ENCODE measurements at places on chromosomes 3 and 15.

DNA sequence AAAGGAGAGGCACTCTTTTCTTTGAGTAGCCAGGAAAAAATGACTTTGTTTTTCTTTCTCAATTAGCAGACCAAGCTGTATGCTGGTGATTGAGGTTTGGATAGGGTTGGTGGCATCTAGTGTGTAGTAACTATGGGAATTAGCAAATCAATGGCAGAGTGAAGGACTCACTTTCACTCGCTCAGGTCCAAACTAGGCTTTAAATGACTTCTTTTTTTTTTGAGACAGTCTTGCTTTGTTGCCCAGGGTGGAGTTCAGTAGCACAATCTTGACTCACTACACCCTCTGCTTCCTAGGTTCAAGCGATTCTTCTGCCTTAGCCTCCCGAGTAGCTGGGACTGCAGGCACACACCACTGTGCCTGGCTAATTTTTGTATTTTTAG lies 35.9 kb downstream of the PRKCI start:
- no peak for DNase-seq

- DNase-seq, result no peak
Observed at GRCh38 chr3:16456784-16457415, 56.6 kb downstream of the RFTN1 start.

DNA sequence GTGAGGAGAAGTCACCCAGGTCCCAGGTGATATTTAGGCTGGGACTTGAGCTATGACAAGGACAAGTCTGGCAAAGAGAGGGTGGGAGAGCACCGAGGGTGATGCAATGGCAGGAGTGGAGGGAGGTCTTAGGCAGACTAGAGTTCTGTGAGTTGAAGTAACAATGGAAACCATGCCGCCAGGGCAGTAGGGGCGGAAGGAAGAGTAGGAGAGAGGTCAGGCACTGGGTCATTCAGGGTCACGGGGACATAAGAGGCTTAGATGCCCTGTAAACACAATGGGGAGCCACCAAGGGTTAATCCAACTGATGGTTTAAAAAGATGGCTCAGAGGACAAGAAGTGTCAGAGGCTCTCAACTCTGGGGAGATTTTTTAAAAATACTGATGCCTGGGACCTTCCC lies 199.7 kb upstream of the LRTM1 start:
- no peak for DNase-seq

DNA sequence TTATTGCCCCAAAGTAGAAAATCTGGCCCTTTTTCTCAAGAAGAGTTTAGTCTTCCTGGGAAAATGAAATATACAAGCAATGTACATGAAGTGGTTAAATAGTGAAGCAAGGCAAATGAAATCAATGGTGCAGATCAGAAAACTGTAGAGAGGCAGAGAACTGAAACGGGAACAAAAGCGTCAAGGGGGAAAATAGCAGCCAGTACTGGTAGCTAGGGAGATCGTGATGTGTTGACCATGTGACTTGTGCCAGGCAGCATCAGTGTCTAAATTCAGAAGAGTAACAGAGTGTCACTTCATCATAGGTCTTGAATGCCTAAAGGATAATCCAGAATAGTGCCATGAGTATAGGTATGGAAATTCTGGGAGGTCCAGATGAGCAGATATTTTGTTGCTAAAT lies 163.1 kb downstream of the CHL1 start:
- no peak for DNase-seq

DNA sequence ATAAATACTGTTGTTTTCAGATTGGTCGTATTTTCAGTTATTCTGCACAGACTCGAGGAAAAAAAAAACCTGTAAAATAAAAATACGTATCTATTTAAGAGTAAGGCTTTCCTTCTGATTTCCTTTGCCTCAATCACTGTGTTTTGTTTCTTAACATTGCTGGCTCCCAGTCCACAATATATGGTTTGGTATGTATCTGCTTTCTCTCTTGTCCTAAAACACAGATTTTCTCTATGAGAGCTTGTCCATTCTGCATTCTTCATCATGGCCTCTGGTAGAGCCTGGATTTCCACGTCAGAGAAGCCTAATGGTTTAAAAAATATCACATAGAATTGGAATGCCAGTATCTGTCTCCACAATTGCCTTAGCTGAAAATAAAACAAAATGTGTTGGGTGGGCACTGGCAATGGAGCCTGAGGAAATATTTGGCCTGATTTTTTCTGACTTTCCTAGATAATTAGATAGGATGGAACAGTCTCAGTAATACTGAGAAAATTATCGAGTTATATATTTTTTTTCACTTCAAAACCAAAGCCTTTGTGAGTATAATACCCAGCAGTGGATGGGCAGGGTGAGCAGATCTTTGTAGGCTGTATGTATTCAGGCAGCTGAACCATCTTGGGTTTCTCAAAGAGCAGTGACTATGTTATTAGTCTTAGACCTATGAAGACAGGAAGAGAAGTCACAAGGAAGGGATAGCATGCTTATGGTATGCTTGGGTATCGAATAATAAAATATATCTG lies 1.9 kb downstream of the CD200 start:
- no peak for DNase-seq

DNA sequence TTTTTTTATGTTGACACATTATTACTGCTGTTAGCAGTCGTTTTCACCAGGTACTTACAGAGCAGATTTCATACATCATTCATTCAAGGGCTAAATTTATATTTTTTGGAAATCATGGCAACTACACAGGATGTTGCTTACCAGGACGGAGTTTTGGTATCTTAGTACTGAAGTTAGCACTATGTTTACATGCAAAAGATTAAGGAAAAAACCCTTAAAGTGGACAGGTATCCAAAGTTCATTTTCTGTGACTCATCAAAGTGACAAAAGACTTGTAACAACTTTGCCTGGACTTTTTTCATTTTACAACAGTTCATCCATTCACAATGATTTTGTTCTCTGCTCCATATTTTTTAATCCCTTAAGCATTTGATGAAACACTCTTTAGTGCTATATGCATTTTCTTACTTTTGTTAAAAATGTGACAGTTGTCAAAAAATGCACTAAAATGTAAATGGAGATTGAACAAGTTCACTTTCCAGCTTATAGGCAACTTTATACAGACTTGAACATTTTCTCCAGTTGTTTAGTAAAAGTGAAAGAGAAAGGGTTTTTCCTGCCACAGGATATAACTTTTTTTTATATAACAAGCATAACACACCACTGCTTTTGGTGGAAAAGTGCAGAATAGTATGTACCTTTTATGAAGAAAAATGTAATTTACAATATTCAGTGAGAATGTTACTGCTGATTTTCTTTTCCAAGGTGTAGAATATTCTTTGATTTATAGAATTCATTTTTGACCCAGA lies 104.1 kb downstream of the STT3B start:
- DNase-seq, result no peak

GRCh38 chr3:125134952-125135351 lies 77.6 kb downstream of the SLC12A8 start:
- no peak for DNase-seq
